ENCODE measurements at places on chromosomes 13 and 19.
A peak's percentile ranks its signal among the peaks of the same experiment; 100 is the strongest.

GRCh38 chr19:42069619-42070351 is at the start of gene GRIK5:
Gene GRIK5, minus strand, starts transcription at chr19:42070206. Its CDS starts 4,436 bp downstream, at chr19:42065770.
- peaks cover 13% of the 10 kb centered on the region for H3K4me1 ChIP-seq
- H3K27me3 ChIP-seq, result peaks cover 12% of the 10 kb centered on the region
- H3K4me3 ChIP-seq, result peak within 1 kb of the TSS; percentile 37
- H3K27ac ChIP-seq, result no peak within 1 kb of the TSS
- no peaks in the 10 kb centered on the region for H3K36me3 ChIP-seq

- no peak for DNase-seq
- H3K4me1 ChIP-seq, result no peaks in the 10 kb centered on the region
- no peaks in the 10 kb centered on the region for H3K36me3 ChIP-seq
- no peak overlapping the region for H3K4me3 ChIP-seq
- H3K27me3 ChIP-seq, result no peaks in the 10 kb centered on the region
These were observed 289.9 kb downstream of the DIAPH3 start for GRCh38 chr13:59873856-59874255.

GRCh38 chr13:108702171-108702570 is 72.8 kb downstream of the MYO16 start:
- H3K27ac ChIP-seq, result no peak overlapping the region
- no peaks in the 10 kb centered on the region for H3K4me1 ChIP-seq
- no peak for DNase-seq
- no peaks in the 10 kb centered on the region for H3K27me3 ChIP-seq

DNA sequence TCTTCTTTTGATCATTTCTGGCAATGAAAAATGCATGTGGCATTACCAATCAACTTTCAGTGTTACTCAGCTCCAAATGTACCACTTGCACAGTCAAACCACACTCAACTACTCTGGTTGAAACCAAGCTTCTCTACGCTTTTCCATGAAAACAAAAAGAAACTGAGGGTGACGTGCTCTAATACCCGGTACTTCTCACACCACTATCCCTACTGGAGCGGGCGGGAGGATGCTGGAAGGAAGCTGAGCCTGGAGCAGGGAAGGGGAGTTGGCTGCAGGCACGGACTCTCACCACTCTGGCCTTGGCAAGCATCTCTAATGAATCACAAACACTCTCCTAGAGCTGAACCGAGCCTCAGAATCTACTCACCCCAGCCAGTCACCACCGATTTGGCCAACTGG is 48.2 kb downstream of the STK24 start:
- H3K27ac ChIP-seq, result no peak overlapping the region
- DNase-seq, result no peak
- H3K4me3 ChIP-seq, result no peak overlapping the region
- no peaks in the 10 kb centered on the region for H3K27me3 ChIP-seq
- H3K36me3 ChIP-seq, result no peaks in the 10 kb centered on the region

GRCh38 chr13:59991395-59991794 is 172.3 kb downstream of the DIAPH3 start:
- no peaks in the 10 kb centered on the region for H3K27me3 ChIP-seq
- H3K27ac ChIP-seq, result no peak overlapping the region
- H3K4me3 ChIP-seq, result no peak overlapping the region
- H3K4me1 ChIP-seq, result no peaks in the 10 kb centered on the region

All from heart right ventricle (tissue), 16 donors.